NCI-H510A treated with DMSO at 0.1 percent for 48 hours (cell line): ENCODE measurements at places on chromosomes 7 and 10.

DNA sequence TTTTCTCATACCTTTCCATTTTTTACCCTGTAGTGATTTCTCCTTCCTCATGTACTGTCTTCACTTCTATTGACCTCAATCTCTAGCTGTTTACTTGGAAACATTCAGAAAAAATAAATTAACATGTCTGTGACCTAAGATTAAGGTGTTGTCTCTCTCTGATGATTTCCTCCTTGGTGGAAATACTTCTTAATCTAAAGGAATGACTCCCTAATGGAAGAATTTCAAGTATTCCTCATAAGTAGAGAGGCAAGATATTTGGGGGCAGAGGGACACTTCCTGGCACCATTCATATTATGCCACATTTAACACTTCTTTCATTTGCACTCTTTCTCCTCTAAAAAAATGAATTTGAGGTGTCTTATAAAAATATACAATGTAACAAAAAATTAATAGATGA lies 202.8 kb downstream of the NEBL start:
- no peak for DNase-seq

GRCh38 chr7:152847386-152847908 lies 87.9 kb downstream of the ACTR3B start:
- no peak for DNase-seq

DNA sequence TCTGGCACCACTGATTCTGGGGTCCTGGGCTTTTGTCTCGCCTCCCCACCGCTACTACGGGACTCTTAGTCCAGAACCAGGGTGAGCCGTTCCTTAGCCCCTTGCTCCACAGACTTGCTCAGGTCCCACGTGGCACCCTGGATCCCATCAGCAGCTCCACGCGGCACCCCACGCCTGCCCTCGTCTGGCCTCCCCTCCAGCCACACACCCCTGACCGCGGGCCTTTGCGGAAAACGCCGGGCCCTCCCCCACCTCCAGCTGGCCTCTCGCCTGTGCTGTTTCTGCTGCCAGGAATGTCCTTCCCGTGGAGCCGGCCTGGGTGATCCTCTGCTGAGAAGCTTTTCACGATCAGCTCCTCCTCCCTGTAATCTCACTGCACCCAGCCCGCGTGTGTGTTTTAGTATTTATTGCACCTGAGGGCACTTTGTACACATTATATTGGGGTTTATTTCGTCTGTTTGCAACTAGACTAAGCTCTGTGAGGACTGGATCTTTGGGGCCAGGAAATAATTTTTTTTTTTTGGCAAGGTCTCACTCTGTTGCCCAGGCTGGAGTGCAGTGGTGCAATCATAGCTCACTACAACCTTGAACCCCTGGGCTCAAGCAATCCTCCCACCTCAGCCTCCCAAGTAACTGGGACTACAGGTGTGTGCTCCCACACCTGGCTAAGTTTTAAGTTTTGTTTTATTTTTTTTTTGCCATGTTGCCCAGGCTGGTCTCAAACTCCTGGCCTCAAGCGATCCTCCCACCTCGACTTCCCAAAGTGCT lies 10.5 kb upstream of the TTYH3 start:
- no peak for DNase-seq

DNA sequence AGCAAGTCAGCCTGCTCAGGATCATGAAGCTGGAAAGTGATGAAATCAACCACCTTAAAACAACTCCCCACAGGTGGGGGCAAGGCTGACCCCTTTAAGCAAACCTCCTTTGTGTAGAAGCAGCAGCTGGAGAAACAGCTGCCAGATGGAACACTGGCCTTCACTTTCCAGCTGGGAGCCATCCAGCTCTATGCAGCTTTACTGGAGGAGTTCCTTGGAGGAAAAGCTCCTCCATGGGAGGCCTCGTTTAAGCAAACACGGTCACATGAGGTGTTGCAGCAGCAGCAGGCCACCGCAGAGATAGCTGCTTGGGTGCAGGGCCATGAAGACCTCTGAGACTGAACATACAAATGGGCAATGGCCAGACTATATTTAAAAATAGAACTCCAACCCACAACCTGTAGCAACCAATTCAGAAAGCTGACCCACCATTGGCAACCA lies 13.0 kb upstream of the DLG5 start:
- DNase-seq, result no peak

- peak; percentile 65 for DNase-seq
These were observed 24.8 kb downstream of the CCSER2 start for GRCh38 chr10:84353052-84353803.

DNA sequence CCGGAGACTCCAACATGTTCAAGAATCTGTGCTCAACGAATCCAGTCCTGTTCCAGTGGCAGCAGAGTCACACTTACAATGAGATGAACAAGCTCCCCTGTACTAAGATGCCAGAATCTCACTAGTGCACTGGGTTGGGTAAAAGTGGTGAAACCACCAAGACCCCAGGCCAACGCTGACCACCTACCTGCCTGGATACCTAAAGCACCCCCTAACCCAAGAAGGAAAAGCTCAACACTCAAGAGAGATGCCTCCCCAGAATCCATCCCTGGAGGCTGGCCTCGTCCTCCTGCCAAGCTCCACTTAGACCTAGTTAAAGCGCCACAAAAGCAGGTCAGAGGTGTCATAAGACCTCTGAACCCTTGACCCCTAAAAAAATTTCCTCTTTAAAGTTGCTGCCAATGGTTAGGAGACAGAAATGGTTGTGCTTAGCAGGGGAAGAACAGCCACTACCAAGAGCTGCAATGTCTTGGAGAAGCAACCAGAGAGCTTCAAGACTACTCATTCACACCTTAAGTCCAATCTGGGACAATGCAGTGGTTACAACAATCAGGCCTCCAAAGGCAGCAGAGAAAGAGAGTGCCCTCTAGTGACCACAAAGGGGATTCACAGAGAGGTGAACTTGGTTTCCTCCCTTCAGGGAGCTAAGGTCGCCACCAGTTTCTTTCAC lies 94.6 kb upstream of the MACROH2A2 start:
- peak; percentile 42 for DNase-seq

GRCh38 chr7:113770146-113770738 lies 148.6 kb downstream of the PPP1R3A start:
- DNase-seq, result no peak

DNA sequence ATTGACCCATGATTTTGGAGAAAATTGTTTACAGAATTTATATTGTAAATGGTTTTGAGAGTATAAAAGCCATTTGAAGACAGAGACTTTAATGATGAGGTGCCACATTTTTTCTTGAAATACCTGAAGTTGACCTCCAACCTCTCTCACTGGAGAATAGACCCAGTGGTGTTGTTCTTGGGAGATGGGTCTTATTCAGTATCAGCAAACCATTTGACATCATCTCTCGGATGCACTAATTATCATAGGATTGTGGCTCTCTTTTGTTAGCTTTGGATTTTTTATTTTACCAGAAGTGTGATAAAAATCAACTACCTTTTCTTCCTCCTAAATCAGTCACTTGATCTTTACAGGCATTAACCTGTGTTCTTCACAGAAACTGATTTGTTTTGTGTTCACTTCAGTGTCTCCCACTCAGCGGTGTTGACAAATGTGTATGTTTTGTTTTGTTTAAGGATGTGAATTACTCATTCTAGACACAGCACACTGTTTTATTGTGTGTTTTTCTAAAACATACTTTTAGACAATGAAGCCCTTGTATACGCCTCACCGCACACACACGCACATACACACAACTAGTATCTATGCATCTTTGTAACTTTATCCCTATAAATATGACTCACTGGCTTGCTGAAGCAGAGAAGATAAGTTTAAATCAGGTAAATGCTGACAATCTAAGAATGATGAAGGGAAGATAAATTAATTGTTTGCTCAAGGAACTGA lies 455.6 kb downstream of the INHBA start:
- no peak for DNase-seq

- peak; percentile 38 for DNase-seq
These were observed 151.5 kb upstream of the AOAH start for GRCh38 chr7:36875794-36876193.

- DNase-seq, result no peak
These were observed 38.8 kb downstream of the ABI1 start for GRCh38 chr10:26821699-26822570.

- DNase-seq, result no peak
These were observed 197.5 kb downstream of the PTN start for GRCh38 chr7:137146012-137146455.

DNA sequence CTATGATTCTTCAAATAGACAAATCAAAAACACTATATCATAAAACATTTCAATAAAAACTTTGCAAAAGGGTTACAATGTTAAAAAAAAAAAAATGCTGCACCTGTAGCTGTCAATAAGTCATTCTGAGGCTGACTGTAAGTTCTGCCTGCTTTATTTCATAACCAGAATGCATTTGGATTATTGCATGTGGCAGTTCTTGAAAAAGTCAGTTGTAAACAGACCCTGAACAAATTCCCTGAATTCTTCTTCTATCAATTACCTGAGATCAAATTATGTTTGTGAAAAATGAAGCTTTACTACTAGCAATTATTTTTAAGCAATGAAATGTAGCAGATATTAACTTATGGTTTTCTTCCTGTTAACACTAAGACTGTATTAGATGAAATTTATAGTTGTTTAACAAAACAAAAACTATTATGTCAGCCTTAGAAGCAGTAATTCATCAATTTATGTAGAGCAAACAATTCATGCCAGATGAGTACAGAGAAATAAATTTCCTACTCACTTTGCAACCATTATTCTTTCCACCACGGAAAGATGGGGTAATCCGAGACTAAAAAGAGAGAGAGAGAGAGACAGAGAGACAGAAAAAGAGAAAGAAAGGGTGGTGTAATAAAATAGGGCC lies 107.8 kb downstream of the SFMBT2 start:
- DNase-seq, result no peak

DNA sequence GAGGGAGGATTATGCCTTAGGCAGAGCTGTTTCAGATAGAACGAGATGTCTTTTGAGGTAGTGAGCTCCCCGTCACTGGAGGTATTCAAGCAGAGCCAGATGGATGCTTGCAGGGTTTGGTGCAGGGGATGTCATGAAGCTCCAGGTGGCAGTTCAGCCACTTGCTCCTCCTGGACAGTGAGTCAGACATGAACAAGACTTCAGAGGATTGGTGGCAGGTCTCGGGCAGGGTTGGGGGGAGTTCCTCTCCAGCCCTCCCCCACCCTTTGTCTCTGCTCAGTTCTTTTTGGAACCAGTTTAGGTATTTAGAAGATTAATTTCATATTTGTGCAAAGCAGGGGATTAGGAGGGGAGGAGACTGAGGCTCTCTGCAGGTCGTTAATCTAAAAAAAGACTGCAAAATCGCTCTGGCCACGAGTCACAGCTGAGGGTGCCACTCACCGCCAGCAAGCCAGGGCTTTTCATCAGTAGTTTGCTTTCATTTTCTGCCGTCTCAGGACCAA lies 21.5 kb upstream of the MYL10 start:
- DNase-seq, result no peak

- no peak for DNase-seq
These were observed 56.2 kb downstream of the TACC2 start for GRCh38 chr10:122045212-122045611.

- DNase-seq, result no peak
These were observed 55.2 kb downstream of the EGFR start for GRCh38 chr7:55073976-55074528.
